Kidney (tissue), 22 donors: ENCODE measurements at places on chromosomes 6 and 20.

- peak; percentile 75 for DNase-seq
These were observed 8.0 kb upstream of the SLC17A3 start for GRCh38 chr6:25882051-25882496.

DNA sequence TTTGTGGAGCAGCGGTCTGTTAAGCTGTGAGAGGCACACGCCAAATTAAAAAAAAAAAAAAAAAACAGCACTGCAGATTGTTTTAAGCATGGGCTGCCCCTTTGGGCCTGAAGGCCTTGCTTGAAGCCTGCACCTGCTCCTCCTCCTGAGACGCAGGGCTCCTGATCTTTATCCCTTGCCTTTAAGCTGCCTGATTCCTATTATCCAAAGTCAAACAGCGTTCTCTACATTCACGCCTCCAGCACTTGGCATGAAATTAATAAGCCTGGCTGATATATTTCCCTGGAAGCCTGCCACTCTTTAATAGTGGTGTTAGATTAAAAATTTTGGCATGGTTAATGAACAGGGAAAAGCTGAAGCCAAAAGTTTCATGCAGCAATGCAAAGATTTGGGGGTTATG is 163.9 kb downstream of the FAXC start:
- no peak for DNase-seq

DNA sequence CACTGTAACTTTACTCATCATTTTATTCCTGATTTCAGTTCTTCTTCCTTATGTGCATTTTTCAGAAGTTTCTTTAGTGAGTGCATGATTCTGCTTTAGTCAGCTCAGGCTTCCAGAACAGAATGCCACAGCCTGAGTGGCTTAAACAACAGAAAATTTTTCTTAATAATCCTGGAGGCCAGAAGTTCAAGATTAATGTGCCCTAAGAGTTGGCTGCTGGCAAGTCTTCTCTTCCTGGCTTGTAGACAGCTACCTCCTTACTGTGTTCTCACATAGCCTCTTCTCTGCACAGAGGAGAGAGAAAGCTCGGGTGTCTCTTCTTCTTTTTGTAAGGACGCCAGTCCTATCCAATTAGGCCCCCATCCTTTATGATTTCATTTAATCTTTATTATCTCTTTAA is 443.1 kb upstream of the RGS17 start:
- DNase-seq: no peak

- DNase-seq: no peak
These were observed 26.1 kb downstream of the HLA-F start for GRCh38 chr6:29749308-29749662.

DNA sequence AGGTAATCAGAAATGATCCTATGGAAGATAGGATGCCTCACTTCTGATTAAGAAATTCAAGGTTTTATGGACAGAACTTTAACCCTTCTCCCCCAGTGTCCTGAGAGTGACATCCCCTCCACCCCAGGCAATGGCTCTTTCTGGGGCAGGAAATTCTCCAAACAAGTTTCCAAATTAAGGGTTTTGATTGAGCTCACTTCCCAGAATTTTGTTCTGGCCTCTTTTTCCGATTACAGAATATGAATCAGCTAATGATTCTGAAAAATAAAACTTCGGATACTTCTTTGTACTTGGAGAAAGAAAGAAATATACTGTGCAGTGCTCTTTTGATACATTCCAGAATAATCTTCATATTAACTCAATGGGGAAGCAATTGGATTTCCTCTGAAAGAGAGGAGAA is 32.8 kb upstream of the TASP1 start:
- no peak for DNase-seq

DNA sequence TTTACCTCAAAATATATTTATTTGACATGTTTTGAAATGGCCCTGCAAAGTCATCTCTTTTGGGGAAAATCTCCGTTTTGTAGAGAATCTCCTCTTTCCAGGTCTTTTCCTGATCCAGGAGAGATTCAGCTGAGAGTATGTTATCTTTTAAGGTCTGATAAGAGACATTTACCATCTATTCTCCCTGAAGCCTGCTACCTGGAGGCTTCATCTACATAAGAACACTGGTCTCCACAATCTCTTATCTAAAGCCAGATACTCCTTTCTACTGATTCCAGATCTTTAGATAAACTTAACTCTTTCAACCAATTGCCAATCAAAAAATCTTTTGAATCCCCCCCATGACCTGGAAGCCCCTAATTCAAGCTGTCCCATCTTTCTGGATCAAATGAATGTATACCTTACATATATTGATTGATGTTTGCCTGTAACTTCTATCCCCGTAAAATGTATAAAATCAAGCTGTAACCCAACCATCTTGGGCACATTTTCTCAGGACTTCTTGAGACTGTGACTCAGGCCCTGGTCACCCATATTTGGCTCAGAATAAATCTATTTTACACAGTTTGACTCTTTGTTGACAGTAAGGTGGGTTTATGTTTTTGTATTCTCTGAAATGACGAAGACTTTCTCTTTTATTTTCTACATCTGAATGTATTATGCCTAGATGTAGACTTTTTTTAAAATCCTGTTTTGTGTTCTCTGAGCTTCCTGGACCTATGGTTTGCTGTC is 95.5 kb downstream of the ECT2L start:
- no peak for DNase-seq

DNA sequence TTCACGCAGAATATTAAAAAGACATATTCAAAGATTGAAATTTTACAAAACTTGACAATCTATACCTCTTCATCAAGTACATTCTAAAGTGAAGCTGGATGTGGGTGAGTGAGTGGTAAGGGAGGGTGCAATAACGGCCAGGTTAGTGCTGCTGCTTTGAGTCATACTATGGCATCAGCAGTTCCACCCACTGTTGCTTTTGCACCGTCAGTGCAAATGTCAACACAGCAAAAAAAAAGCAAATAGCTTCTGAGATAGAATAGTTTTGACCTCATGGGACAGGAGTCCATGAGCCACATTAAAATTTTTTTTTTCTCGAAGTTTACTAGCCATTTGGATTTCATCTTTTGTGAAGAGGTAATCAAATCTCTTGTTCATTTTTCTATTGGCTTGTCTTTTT is 31.8 kb downstream of the PSMF1 start:
- no peak for DNase-seq

DNA sequence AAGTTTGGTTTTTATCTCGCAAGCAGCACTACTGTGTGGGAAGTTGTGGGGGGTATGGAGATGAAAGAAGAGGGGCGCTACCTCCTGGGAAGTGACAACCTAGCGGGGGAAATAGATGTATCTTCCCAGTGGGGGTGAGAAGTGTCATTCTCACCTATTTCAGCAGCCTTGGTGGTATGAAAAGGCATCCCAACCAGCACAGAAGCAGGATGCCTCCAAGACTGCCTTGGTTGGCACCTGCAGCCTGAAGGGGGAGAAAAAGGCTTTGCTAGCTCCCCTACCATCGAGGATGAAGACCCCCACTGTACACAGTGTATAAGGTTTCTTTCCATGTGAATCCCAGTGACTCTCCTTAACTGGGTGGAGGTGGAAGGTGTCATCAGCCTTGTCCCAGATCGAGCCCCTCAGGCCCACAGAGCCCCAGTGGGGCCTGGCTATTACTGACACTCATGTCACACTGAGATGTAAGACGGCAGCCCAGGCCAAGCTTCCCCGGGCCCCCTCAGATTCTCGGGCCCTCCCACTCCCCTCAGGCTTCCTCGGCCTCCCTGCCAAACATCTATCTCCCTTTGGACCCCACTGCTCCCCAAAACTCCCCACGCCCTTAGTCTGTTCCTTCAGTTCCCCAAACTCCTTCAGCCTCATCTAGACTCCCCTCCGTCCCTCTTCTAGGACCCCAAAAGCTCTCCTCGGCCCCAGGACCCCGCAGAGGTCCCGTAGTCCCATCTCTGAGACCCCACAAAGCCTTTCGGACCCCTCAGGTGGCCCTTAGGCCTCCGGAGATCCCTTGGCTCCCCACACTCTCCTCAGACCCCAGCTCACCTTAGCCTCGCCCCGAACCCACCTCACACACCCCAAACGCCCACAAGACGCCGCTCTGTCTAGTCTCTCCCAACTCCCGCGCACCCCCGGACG is 688 bp downstream of the COMMD7 start:
- peak; percentile 63 for DNase-seq

GRCh38 chr6:34143196-34143883 is 2.5 kb downstream of the GRM4 start:
- DNase-seq: no peak

DNA sequence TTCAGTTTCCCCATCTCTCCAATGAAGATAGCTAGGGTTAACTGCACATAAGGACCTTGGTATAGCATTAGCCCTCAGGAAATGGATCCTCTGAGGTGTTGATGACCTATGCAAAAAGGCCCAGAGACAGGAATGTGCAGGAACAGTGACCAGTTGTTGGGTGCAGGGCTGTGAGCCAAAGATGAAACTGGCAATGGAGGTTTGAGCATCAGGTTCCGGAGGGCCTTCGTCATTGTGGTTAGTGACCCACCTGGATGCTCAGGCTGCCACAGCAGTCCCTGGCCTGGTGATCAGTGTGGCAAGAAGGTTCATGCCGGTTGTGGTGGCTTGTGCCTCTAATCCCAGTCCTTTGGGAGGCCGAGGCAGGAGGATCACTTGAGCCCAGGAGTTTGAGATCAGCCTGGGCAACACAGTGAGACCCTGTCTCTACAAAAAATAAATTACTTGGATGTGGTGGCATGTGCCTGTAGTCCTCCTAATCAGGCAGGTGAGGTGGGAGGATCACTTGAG is 43.7 kb downstream of the TM9SF4 start:
- no peak for DNase-seq

DNA sequence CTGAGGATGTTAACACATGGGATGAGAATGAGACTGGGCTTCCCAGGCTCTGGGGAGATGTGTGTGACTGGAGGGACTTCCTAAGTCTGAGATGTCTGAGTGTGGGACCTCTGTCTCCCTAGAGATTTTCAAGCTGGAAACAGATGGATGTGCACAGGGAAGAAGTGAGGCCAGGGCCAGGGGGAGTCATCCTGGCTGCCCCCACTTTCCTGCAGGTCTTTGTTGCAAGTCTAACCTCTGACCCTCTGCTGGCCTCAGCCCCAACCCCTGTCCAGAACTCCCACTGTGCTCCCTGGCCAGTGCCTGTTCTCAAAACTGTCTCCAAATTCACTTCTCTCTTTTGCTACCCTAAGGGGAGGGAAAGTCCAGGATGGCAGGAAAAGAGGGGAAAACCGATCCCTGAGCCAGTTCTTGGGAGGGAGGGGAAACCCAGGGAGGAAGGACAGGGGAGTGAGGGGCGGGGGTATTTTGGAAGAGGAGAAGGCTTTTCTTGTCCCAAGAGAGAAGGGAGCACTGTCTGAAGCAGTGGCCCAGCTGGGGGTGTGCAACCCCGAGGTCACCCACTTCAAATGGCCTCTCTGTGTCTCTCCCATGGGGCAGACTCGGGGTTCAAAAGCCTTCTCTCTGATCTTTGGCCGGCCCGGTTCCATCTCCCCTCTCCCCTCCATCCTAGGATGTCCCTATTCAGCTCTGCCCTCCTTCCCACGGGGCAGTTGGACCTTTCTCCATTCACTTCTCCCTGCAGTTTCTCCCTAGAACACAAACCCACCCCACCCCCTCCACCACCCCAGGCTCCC is 3.1 kb downstream of the PPP1R18 start:
- no peak for DNase-seq

DNA sequence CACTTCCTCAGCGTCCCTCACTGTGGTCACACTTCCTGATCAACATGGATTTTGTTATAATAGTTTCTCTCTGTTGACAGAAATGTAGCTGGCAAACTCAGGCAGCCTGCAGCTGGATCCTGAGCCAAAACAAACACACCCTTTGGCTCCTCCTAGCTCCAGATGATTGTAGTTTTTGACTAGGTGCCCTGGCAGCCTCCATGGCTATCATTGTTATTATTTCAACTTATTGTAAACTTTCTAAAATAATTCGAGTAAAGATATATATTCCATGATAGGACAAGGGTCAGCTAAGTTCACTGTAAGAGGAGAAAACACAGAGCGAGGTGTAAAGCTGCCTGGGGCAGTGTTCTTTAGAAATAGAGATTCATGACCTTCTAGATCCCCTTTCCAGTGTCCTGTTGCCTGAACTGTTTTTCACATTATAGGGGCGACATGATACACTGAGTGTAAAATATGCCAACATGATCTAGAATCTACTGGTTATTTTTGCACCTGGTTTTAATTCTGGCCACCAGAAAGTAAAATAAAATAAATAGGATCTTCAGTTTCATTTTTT is 98.2 kb upstream of the HDGFL1 start:
- DNase-seq: peak; percentile 44

DNA sequence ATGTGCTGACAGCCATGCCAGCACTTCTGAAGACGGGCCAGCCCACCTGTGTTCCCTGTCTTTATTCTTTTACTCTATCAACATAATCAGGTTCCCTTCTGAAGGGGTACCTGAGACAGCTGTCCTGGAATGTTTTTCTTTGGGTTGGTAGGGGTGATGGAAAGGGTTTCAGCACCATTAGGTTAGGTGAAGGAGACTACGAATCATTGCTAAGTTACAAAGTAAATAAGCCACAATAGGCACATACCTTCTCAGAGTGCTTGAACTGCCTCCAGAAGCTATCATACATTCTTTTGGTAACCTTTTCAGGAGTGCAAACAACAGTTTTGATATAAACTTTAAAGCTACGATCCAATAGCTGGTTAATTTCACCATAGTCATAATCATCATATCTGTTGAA is 106.3 kb downstream of the SESN1 start:
- DNase-seq: peak; percentile 32
